Left hindlimb (tissue), 1 donor: ENCODE measurements at places on chromosomes 4 and X.

- DNase-seq: no peak
Observed at GRCh38 chr4:150952167-150952845, 62.8 kb downstream of the LRBA start.

- DNase-seq: no peak
Observed at GRCh38 chr4:105179539-105180401, 33.1 kb downstream of the TET2 start.

DNA sequence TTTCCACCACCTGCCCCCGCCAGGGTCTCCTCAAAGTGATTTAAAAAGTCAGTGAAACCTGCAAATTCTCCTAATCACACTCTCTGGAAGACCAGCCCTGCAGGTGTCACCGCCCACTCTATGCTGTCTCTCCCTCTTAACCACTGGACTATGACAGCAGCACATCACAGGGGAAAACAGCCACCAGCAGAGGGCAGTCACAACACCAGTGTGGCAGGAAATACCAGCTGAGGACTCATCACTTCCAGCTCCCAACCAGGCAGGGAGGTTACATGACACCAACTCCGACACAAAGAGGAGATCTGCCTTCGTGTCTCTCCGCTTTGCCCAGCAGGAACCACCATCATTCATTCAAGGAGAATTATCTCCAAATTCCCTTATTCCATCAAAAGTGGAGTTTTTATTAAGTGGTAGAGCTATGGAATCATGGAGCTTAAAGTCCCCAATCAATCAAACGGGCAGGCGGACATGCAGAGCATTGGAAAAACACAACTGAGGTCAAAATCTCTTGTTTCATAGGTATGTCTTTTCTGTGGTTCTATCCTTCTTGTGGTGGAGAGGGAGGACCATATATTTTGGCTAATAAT lies 91.3 kb downstream of the NSUN7 start:
- DNase-seq: no peak

GRCh38 chr4:176583278-176583677 lies 209.4 kb downstream of the VEGFC start:
- no peak for DNase-seq
